ENCODE measurements at places on chromosomes 11 and 22.

- no peaks in the 10 kb centered on the region for H3K36me3 ChIP-seq
- no peak overlapping the region for H3K4me3 ChIP-seq
- no peaks in the 10 kb centered on the region for H3K27me3 ChIP-seq
- no peak overlapping the region for H3K27ac ChIP-seq
- no peak for DNase-seq
These were observed 256.9 kb upstream of the POU2AF2 start for GRCh38 chr11:110988671-110989070.

- no peaks in the 10 kb centered on the region for H3K4me1 ChIP-seq
- H3K36me3 ChIP-seq = no peaks in the 10 kb centered on the region
- H3K27ac ChIP-seq = no peak overlapping the region
- DNase-seq = no peak
These were observed 82.9 kb upstream of the CRTAM start for GRCh38 chr11:122755409-122755808.

DNA sequence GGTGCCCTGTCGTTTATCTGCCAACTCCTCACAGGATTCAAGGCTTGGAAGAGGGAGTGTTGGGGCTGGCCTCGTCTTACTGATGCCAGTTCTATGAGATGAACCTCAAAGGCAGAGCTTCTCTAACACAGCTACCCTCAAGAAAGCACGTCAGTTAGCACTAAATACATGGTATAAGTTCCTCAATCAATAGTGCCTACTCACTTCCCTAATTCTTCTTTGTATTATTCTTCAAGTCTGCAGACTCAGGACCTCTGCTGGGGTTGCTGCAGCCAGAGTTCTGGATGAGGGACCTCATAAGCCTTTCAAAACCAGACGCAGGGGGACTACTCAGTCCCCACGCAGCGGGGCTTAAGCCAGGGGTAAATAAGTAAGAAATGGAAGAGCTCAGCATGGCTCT is 118.3 kb downstream of the VPREB1 start:
- no peaks in the 10 kb centered on the region for H3K4me1 ChIP-seq
- H3K27ac ChIP-seq = no peak overlapping the region
- H3K36me3 ChIP-seq = no peaks in the 10 kb centered on the region

DNA sequence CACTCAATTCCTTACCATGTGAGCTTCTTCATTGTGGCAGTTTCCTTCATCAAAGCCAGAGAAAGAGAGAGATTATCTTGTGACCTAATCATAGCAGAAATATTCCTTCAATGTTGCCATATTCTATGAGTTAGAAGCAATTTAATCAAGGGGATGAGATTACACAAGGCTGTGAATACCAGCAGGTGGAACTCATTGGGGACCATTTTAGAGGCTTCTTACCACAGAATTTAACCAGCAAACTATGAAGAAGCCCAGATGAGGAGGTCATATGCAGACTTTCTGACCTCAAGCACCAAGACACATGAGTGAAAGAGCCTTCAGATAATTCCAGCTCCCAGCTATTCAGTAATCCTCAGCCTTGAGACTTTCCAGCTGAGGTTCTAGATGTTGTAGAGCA is 51.3 kb downstream of the ADM start:
- peaks cover 3% of the 10 kb centered on the region for H3K4me1 ChIP-seq
- no peak overlapping the region for H3K4me3 ChIP-seq
- no peaks in the 10 kb centered on the region for H3K36me3 ChIP-seq
- no peak for DNase-seq
- no peak overlapping the region for H3K27ac ChIP-seq

DNA sequence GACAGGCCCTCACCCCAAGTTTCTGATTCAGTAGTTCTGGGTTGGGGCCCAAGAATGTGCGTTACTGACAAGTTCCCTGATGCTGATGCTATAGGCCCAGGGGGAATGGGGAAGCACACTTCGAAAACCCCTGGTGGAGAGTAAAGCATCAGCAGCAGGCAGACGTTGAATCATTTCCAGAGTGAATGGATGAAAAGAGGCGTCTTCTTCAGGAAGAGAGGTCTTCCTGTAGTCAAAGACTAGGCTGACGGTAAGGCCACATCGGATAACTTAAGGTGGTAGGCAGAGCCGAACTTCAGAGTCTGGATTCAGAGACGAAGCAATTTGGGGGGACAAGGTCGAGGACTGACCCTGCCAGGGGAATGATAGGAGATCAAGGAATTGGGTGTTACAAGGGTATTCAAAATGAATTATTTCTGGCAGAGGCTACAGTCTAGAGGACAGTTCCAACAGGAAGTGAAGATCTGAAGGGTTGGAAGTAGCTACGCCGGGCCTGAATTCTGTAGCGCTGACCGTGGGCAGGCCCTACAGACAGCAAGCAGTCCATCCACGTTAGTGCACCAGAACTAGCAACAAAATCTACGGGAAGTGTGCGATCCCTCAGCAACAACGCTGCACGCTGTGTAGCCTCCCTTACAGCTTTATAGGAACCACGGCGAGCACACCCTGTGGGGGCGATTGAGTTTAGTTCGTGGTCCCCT is 862 bp upstream of the CENATAC start:
- H3K36me3 ChIP-seq = peaks cover 13% of the 10 kb centered on the region
- H3K4me1 ChIP-seq = peaks cover 26% of the 10 kb centered on the region
- peak overlapping the region; percentile 92 for H3K4me3 ChIP-seq
- peak overlapping the region; percentile 87 for H3K27ac ChIP-seq
- no peak for DNase-seq
- H3K27me3 ChIP-seq = no peaks in the 10 kb centered on the region

GRCh38 chr11:61028135-61028729 is 56.8 kb downstream of the CD6 start:
- H3K36me3 ChIP-seq = no peaks in the 10 kb centered on the region
- H3K4me1 ChIP-seq = no peaks in the 10 kb centered on the region
- no peaks in the 10 kb centered on the region for H3K27me3 ChIP-seq
- DNase-seq = no peak

GRCh38 chr22:50004918-50005317 is 7.6 kb downstream of the IL17REL start:
- H3K27me3 ChIP-seq = no peaks in the 10 kb centered on the region
- no peak overlapping the region for H3K4me3 ChIP-seq
- DNase-seq = no peak
- no peak overlapping the region for H3K27ac ChIP-seq
- H3K4me1 ChIP-seq = no peaks in the 10 kb centered on the region
- no peaks in the 10 kb centered on the region for H3K36me3 ChIP-seq
